CD4-positive, alpha-beta T cell (primary cell): ENCODE measurements at places on chromosomes 11 and 22. TPM values are rescaled to one million over a fixed set of nuclear protein-coding genes. Genes with fewer than 3 reads are reported as not detected.

DNA sequence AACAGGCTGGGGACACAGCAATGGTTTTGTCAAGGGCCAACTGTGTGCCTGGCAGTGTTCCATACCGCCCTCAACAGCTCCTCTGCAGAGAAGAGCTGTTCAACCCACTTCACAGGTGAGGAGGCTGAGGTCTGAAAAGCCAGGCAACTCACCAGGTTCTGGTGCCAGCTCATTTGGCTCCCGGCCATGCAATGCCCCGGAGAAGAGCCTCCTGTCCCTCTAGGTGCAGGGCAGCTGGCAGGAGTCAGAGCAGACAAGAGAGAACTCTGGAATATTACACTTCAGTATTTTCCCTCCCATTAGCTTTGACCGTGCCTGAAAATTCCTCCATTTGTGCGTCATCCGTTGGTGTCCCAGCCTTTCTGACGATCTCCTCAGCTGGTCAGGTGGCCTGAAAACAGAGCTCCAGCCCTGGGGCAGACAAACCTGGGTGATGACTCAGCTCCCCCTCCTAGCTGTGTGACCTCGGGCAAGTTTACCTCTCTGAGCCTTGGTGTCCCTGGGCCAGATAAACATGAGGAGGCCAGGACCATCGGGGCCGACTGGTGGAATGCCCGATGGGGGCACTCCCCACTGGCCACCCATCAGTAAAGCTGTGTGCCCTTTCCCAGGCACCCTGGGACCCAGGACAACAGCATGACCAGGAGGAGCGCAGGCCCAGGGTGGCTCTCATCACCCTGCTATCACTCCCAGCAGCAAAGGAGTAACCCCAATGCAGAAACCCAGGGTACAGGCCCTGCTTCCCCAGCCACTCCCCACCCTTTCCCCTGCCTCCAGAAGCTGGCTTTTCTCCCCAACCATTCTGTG lies 9.6 kb upstream of the C1QTNF6 start:
- no peak for DNase-seq
- H3K27ac ChIP-seq: peak overlapping the region; percentile 70
- peak overlapping the region; percentile 87 for H3K4me3 ChIP-seq
- H3K27me3 ChIP-seq: no peaks in the 10 kb centered on the region

DNA sequence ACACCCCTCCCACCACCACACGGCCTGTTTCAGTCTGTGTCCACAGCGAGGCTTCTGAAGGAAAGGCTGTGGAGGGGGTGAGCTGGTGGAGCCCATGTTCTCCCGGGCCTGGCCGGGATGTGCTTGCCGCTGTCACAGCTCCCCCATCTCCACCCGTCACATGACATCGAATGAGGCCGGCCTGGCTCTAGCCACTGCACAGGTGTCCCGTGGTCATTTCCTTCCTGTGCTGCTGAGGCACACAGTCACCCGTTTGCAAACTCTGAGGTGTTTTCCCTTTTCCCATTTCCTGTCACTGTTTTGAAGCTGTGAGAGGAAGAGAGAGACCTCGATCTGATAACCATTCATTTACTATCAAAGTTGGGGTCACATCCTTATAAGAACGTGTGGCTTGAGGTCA lies 55.7 kb upstream of the CLDN5 start:
- H3K27ac ChIP-seq: peak overlapping the region; percentile 30
- no peak overlapping the region for H3K4me3 ChIP-seq
- peaks cover 33% of the 10 kb centered on the region for H3K4me1 ChIP-seq
- DNase-seq: no peak

- H3K36me3 ChIP-seq: no peaks in the 10 kb centered on the region
- no peak for DNase-seq
- peaks cover 12% of the 10 kb centered on the region for H3K27me3 ChIP-seq
- H3K27ac ChIP-seq: no peak overlapping the region
Observed at GRCh38 chr11:2221591-2221990, 48.8 kb downstream of the ASCL2 start.

DNA sequence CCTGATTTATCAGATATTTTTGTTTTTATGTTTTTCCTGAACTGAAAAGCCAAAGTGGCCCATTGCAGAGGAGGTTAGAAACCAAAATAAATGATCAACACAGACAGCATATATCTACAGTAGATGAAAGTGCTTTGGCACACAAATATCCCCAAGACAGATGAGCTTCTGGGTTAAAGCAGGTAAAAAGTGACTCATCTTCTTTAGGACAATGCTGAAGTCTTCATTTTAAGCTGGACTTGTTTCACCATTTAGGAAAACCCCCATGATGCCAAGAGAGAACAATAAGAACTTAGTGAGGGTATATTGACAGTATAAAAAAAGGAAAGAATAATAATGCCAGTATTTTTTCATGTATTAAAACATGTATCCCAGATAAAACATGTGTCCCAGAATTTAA lies 100.8 kb upstream of the OR9G4 start:
- no peak for DNase-seq
- H3K27me3 ChIP-seq: no peaks in the 10 kb centered on the region
- no peak overlapping the region for H3K4me3 ChIP-seq
- no peaks in the 10 kb centered on the region for H3K4me1 ChIP-seq
- no peaks in the 10 kb centered on the region for H3K36me3 ChIP-seq

DNA sequence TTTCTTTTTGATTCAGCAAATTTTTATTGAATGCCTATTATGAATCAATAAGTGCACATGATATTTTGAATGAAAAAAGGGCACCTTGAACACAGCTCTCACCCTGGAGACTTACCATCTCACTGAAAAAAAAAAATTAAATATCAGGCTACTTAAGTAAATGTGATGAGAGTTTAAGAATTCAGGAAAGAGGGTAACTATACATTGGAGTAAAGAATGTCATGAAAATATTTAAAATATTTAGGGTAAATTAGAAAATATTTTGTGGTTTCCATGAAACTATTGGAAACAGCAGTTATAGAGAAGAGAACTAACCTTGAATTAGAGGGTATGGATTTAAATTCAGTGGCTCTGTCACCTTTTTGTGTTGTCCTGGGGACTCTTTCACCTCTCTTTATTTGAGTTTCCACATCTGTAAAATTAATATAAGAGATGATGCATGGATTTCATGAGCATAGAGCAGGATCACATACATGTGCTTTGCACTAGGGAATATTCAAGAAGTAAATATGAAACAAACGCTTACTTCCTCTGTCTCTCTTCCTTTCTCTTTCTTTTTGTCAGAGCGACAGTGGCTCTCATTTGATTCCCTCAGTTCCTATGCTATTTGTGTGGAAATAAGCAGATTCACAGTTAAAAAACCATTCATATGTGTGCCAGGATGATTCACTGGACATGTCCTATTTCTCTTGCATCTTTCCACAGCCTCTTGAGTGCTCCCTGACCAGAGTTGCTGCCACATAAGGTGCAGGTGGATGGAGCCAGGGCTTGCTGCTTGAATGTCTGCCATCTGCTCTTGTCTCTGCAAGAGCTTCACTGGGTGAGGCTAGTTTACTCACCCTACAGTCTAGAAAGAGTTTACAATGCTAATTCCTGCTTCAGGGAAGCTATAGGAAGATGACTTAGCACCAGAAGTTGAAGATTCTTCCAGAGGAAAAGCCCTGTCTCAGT lies 533.1 kb downstream of the ETS1 start:
- H3K27ac ChIP-seq: peak overlapping the region; percentile 73
- DNase-seq: no peak
- peaks cover 48% of the 10 kb centered on the region for H3K4me1 ChIP-seq
- H3K36me3 ChIP-seq: no peaks in the 10 kb centered on the region
- peak overlapping the region; percentile 39 for H3K4me3 ChIP-seq
- H3K27me3 ChIP-seq: no peaks in the 10 kb centered on the region

DNA sequence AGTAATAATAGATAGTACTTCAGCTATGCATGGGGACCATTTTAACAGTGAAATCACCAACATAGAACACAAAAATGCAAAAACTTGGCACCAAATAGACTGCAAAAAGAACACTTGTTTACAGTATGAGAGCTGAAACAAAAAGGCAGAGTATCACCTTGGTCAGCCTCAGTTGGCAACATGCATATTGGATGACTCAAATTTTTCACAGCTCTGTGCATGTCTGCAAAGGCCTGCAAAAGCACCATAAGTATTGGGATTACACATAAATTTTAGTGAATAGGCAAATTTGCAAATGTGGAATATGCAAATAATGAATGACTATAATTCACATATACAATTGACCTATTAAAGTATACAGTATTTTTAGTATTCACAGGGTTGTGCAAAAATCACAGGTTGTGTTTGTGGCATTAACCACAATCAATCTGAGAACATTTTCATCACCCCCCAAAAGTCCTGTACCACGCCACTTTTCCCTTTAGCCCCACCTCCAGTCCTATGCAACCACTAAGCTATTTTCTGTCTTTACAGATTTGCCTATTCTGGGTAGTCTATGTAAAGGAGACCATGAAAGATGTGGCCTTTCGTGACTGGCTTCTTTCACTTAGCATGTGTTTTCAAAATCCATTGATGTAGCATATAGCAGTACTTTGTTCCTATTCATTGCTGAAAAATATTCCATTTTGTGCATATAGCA lies 47.2 kb downstream of the CCDC15 start:
- H3K27ac ChIP-seq: no peak overlapping the region
- H3K4me3 ChIP-seq: no peak overlapping the region
- no peaks in the 10 kb centered on the region for H3K4me1 ChIP-seq
- no peak for DNase-seq

GRCh38 chr11:8070417-8071115 lies 10.4 kb upstream of the TUB start:
- no peaks in the 10 kb centered on the region for H3K36me3 ChIP-seq
- DNase-seq: no peak
- H3K4me1 ChIP-seq: no peaks in the 10 kb centered on the region

DNA sequence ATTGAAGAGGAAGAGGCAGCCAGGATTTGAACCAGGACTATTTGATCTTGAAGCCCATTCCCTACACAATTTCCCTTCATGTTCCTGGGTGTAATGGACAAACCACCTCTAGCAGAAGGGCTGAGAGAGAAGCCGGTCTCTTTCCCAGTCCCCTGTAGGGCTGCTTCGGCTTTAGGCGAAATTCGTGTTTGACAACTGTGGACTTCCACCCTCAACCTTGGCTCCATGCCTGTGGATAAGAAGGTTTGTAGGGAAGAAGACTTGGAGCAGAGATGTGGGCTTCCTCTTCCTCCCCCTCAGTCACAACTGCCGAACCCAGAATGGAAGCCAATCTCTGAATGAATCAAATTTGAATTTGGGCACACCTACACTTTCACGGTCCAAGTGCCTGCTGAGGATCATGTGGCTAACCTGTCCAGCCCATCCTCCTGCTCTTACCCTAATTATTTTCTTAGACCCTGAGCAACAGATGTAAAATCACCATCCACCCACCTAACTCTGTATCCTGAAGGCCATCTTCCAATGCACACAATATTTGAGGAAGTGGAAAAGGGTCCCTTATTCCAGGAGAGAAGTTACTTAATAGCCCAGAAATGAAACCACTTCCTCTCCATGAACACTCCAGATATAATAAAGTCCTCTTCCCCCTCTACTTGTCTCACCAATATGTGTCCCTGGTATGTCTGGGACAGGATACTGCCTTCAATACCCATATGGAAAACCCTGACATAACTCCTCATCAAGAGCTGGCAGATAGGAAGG lies 10.1 kb upstream of the SCN2B start:
- no peak for DNase-seq
- no peaks in the 10 kb centered on the region for H3K4me1 ChIP-seq
- H3K27me3 ChIP-seq: peaks cover 4% of the 10 kb centered on the region
- no peak overlapping the region for H3K27ac ChIP-seq

DNA sequence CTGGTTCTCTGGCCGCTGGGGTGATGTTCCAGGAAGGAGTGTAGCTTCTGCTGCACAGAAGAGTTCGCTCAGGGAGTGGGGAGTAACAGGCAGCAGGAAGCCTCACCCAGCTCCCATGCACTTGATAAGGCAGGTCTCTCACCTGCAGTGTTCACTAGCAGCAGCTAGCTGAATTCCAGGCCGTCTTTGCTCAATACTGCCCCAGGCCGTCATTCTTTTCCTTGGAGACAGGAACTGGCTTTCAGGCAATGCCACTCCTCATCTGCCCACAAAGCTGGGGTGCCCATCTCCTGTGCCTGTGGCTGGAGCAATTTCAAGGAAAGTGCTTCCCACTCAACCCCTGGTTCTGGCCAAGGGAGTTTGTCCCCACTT lies 66.1 kb downstream of the ARHGAP42 start:
- no peaks in the 10 kb centered on the region for H3K4me1 ChIP-seq
- no peak for DNase-seq
- H3K4me3 ChIP-seq: no peak overlapping the region
- H3K36me3 ChIP-seq: no peaks in the 10 kb centered on the region
- no peak overlapping the region for H3K27ac ChIP-seq

GRCh38 chr11:119709638-119710346 lies 19.2 kb downstream of the NECTIN1 start:
- no peak overlapping the region for H3K4me3 ChIP-seq
- H3K27me3 ChIP-seq: no peaks in the 10 kb centered on the region
- peaks cover 4% of the 10 kb centered on the region for H3K4me1 ChIP-seq
- H3K36me3 ChIP-seq: no peaks in the 10 kb centered on the region
- H3K27ac ChIP-seq: no peak overlapping the region

- H3K27me3 ChIP-seq: peaks cover 15% of the 10 kb centered on the region
- no peak overlapping the region for H3K27ac ChIP-seq
- H3K4me3 ChIP-seq: no peak overlapping the region
- no peaks in the 10 kb centered on the region for H3K36me3 ChIP-seq
- H3K4me1 ChIP-seq: no peaks in the 10 kb centered on the region
- DNase-seq: no peak
Observed at GRCh38 chr11:17743026-17743807, 8.6 kb downstream of the KCNC1 start.

GRCh38 chr11:115222218-115222862 lies 281.9 kb downstream of the CADM1 start:
- no peak overlapping the region for H3K27ac ChIP-seq
- DNase-seq: no peak
- no peak overlapping the region for H3K4me3 ChIP-seq
- H3K27me3 ChIP-seq: no peaks in the 10 kb centered on the region
- no peaks in the 10 kb centered on the region for H3K36me3 ChIP-seq
- no peaks in the 10 kb centered on the region for H3K4me1 ChIP-seq

DNA sequence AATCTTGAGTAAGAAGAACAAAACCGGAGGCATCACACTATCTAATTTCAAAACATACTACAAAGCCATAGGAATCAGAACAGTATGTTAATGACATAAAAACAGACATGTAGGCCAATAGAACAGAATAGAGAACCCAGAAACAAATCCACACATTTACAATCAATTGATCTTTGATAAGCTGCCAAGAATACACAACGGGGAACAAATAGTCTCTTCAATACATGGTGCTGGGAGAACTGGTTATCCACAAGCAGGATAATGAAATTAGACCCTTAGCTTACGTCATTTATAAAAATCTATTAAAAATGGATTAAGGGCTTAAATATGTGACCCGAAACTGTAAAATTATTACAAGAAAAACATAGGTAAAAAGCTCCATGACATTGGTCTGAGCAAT lies 417.7 kb downstream of the INSC start:
- no peak overlapping the region for H3K4me3 ChIP-seq
- H3K27ac ChIP-seq: no peak overlapping the region
- no peaks in the 10 kb centered on the region for H3K36me3 ChIP-seq

CARD18 gene
- total RNA-seq: not detected

TRIM48 gene
- total RNA-seq: not detected

MS4A15 gene
- total RNA-seq: not detected

DTX4 gene
- 1.0 TPM for total RNA-seq

MS4A12 gene
- total RNA-seq: not detected

DPP3 gene
- 16.9 TPM for total RNA-seq

DENND6B gene
- 1.9 TPM for total RNA-seq

ASCL2 gene
- not detected for total RNA-seq
